ENCODE measurements at places on chromosomes 7 and 10. TPM values are rescaled to one million over a fixed set of nuclear protein-coding genes. Genes with fewer than 3 reads are reported as not detected.
A peak's percentile ranks its signal among the peaks of the same experiment; 100 is the strongest.

DNA sequence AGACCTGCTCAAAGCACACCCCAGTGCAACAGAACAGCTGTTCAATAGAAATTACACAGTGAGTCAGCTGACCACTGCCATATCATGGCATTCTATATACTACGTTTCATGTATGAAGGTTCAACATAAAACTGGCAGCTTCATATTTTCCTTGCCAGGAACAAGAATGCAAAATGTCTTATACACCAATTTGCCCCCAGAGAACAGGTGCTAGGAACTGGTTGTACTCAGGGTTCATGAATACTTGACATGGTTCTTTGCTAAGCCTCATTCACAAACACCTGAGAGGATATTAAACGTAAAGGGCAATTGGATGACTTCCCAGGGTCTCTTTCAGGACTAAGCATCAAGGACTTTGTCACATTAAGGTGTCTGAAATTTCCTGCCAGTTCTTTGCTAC is 6.9 kb downstream of the MYOF start:
- H3K4me3 ChIP-seq, result no peak overlapping the region
- H3K27ac ChIP-seq, result peak overlapping the region; percentile 72

GRCh38 chr10:78047314-78047891 is 13.7 kb downstream of the RPS24 start:
- DNase-seq, result peak; percentile 22
- H3K27ac ChIP-seq, result peak overlapping the region; percentile 54
- no peaks in the 10 kb centered on the region for H3K27me3 ChIP-seq
- H3K4me3 ChIP-seq, result no peak overlapping the region

DNA sequence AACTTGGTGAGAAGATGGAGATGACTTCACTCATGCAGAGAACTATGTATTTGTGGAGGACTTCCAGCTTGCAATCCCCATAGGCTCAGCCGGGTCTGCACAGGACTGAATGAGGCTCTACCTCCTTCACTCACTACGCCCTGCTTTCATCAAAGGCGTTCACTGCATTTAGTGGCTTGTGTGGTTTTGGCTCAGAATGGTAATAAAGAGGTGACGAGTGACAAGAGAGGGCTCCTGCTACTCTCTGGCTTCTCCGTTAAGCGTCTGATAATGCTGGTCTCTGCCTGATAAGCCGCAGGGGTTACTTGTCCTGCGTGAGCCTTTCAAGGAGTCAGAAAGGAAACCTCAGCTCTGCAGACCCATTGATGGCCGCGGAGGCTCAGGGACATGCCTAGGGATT is 343.4 kb downstream of the PRPF18 start:
- no peak for DNase-seq
- H3K27me3 ChIP-seq, result no peaks in the 10 kb centered on the region
- H3K36me3 ChIP-seq, result no peaks in the 10 kb centered on the region
- H3K4me3 ChIP-seq, result no peak overlapping the region
- no peak overlapping the region for H3K27ac ChIP-seq

The RAMP3 gene
- total RNA-seq, result 9.7 TPM

The MNX1 gene
- 0.47 TPM for total RNA-seq

- H3K4me3 ChIP-seq, result peak overlapping the region; percentile 68
- H3K27me3 ChIP-seq, result no peaks in the 10 kb centered on the region
- H3K4me1 ChIP-seq, result peaks cover 8% of the 10 kb centered on the region
- no peak for DNase-seq
These were observed 1.1 kb downstream of the KIAA1217 start for GRCh38 chr10:24209946-24210491.

The EIF4EBP2 gene
- 34.5 TPM for total RNA-seq

- H3K4me1 ChIP-seq, result no peaks in the 10 kb centered on the region
- H3K4me3 ChIP-seq, result no peak overlapping the region
- H3K36me3 ChIP-seq, result no peaks in the 10 kb centered on the region
These were observed 12.8 kb downstream of the MEIG1 start for GRCh38 chr10:14971867-14972448.

DNA sequence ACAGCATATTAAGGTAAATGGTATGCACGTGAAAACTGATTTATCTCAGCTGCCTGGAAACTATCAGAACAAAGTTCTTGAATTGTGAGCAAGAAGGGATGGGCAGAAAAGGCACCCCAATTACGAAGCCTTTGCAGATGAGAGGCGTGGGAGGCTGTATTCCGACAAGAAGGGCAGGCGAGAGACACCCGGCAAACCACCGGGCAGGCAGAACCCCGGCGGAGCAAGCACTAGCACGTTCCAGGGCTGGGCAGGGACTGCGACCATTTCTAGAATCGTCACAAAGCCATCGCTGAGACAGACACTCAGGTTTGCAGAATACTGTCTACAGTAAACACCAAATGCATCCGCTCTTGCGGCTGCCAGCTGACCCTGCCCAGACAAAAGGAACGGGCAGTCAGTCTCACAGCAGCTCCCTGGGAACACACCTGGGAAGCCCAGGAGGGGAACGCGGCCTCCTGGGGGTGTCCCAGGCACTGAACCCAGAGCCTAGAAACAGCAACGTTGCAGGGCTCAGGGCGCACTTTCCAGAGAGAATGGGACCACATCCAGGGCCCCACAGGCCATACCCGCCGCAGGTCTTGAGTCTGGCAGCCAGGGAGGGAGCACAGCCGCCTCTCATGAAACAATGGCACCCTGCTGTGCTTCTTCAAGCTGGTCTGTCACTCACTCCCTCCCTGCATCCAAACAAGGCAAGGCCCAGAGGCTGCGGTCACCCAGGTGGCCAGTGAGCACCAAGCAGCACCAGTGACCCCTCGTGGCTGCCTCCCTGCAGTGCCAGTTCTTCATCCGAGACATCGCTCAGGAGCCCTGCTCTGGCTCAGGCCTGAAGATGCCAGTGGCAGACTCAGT is 261.9 kb downstream of the PTPRN2 start:
- DNase-seq, result no peak
- H3K27me3 ChIP-seq, result no peaks in the 10 kb centered on the region
- peaks cover 21% of the 10 kb centered on the region for H3K4me1 ChIP-seq
- no peaks in the 10 kb centered on the region for H3K36me3 ChIP-seq
- peak overlapping the region; percentile 68 for H3K27ac ChIP-seq
- H3K4me3 ChIP-seq, result no peak overlapping the region

GRCh38 chr7:132544999-132545398 is 31.3 kb downstream of the PLXNA4 start:
- DNase-seq, result no peak
- no peaks in the 10 kb centered on the region for H3K27me3 ChIP-seq
- H3K4me1 ChIP-seq, result no peaks in the 10 kb centered on the region
- H3K36me3 ChIP-seq, result no peaks in the 10 kb centered on the region

GRCh38 chr7:156684661-156685060 is 44.1 kb downstream of the RNF32 start:
- H3K27ac ChIP-seq, result no peak overlapping the region
- no peaks in the 10 kb centered on the region for H3K27me3 ChIP-seq
- no peaks in the 10 kb centered on the region for H3K4me1 ChIP-seq
- H3K36me3 ChIP-seq, result peaks cover 44% of the 10 kb centered on the region
- no peak for DNase-seq
- H3K4me3 ChIP-seq, result no peak overlapping the region

The TMEM254 gene
- total RNA-seq, result 35.6 TPM

GRCh38 chr7:105353752-105354328 is 34.9 kb downstream of the SRPK2 start:
- H3K36me3 ChIP-seq, result no peaks in the 10 kb centered on the region
- H3K4me3 ChIP-seq, result no peak overlapping the region
- peaks cover 52% of the 10 kb centered on the region for H3K4me1 ChIP-seq
- no peak for DNase-seq
- H3K27me3 ChIP-seq, result no peaks in the 10 kb centered on the region

DNA sequence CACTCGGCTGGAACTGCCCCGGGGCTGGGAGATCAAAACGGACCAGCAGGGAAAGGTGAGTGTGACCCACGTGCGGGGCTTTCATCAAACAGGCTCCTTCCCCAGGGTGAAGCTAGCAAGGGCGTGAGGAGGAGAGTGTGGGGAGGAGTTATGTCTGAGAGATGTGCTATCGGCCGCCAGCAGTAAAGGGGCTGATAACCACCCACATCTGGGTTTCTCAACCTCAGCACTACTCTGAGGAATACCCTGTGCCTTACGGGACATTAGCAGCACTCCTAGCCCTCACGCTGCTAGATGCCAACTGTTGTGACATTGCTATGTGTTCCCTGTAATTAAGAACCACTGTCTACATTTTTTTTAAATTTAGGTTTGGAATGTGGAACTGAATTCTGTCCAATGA is 113.9 kb upstream of the STK17A start:
- no peaks in the 10 kb centered on the region for H3K4me1 ChIP-seq
- H3K4me3 ChIP-seq, result no peak overlapping the region
- no peaks in the 10 kb centered on the region for H3K36me3 ChIP-seq
- no peak overlapping the region for H3K27ac ChIP-seq
- DNase-seq, result no peak

- no peak overlapping the region for H3K4me3 ChIP-seq
- no peak overlapping the region for H3K27ac ChIP-seq
- H3K27me3 ChIP-seq, result no peaks in the 10 kb centered on the region
- peaks cover 5% of the 10 kb centered on the region for H3K4me1 ChIP-seq
- no peaks in the 10 kb centered on the region for H3K36me3 ChIP-seq
- DNase-seq, result no peak
These were observed 90.1 kb downstream of the HIF1AN start for GRCh38 chr10:100625816-100626215.

Data from esophagus squamous epithelium (tissue), 5 donors.